ENCODE measurements at places on chromosomes 12 and 14.

DNA sequence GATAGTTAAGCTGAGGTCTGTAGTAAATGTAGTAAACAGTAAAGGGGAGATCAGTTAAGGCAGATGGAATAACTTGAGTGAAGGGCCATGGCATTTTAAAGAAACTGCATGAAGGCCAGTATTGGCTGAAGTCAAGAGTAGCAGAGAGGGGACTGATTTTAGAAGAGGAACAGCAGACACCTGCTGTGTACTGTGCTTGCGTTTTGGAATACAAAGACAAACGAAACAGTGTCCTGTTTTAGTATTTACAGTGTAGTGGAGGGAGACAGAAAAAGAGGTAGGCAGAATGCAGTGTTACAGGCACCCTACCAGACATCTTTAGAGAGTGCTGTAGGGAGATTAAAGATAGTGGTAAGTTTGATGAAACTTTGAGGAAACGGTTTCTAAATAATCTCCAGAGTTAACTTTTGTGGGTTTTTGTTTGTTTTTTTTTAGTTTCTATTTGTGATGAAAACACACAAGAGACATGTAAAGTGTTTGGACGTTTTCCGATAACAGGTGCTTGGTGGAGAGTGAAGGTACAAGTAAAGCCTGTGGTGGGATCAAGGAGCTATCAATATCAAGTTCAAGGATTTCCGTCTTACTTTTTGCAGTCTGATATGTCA, 2.1 kb downstream of the HELB start:
- no peak for DNase-seq

DNA sequence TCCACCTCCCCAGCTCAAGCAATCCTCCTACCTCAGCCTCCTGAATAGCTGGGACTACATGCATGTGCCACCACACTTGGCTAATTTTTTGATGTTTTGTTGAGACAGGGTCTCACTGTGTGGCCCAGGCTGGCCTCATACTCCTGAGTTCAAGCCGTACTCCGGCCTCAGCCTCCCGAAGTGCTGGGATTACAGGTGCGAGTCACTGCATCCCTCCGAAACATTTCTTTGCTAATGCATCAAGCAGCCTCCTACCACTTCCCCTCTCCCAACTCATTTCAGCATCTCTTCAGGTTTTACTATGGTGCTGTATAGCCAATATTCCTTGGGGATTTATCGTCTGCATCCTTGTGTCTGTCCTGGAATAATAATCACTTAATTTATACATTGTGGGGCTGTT, 2.3 kb upstream of the SLC22A17 start:
- DNase-seq, result no peak

GRCh38 chr14:23392613-23393012, 15.5 kb downstream of the MYH6 start:
- DNase-seq, result no peak

GRCh38 chr12:62861586-62861985, 73.4 kb downstream of the PPM1H start:
- no peak for DNase-seq

DNA sequence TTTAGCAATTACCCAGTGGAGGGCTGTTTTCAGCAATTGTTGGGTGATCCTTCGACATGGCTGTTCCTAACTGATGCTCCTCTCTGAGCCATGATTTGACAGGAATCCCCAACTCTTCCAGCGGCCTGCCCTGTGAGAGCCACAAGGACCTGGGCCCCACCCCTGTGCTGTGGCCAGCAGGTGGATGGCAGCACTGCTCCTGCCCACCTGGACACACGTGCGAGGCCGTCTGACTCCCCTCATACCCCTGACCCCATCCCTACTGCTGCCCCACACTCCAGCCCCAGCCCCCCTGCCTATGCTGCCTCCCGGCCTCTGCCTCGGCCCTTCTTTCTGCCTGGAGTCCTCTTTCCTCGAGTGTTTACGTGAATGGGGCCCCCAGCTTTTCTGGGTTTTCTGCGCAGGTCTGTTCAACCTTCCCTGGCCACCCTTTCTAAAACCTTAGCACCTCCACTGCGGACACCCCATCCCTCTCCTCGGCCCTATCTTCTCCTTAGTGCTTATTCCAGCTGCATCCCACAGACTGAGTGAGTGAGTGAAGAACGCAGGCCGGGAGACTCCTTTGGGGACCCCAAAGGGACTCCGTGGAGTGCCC, 111.4 kb downstream of the DICER1 start:
- no peak for DNase-seq

DNA sequence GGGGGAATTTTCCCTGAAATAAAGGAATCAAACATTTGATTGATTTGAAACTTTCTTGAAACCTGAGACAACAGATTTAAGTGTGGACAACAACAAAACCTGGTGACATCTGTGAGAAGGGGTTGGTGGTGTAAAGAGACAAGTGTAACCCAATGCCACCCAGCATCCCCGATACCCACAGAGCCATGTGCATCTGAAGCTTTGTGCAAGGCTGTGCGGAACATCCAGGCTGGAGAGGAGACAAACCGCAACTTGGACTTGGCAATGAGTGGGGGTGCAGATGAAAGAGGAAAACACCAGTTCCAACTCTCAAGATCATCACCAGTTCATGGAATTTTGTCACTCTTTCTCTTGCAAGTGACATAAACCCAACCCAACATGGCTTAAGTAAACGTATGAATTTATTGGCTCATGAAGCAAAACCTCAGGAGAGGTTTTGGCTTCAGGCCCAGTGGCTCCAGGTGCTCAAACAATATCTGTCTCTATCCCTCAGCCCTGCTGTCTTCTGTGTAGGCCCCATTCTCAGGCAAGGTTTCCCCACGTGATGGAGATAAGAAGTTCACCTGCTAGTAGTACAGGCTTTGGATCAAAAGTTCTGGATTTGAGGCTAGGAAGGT, 55.2 kb upstream of the NTF3 start:
- DNase-seq, result no peak

GRCh38 chr12:131095826-131096680, 142.3 kb downstream of the ADGRD1 start:
- DNase-seq, result no peak

DNA sequence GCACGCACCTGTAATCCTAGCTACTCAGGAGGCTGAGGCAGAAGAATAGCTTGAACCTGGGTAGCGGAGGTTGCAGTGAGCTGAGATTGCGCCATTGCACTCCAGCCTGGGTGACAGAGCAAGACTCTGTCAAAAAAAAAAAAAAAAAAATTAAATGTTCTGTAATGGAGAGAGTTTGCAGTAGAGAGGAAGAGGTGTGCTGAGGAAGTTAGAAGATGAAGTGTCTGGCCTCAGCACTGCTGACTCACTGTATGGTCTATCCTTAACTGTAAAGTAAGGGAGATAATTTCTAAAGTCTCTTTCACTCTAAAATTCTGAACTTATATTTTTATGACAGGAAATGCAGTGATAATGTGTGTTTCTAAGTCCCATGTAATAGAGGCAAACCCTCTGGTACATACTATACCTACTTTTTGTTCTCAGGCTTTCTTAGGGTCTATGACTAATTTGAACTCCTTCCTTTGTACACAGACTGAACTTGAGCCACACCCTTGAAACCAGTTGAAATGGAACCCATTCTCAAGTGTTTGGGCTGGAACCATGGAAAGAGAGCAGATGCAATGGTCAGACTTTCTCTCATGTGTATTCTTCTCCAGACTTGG, 278.1 kb upstream of the FAR2 start:
- DNase-seq, result no peak

- DNase-seq, result no peak
Observed at GRCh38 chr12:51128919-51129318, 44.0 kb downstream of the TFCP2 start.

GRCh38 chr14:100536121-100536510, 51.1 kb downstream of the BEGAIN start:
- no peak for DNase-seq

DNA sequence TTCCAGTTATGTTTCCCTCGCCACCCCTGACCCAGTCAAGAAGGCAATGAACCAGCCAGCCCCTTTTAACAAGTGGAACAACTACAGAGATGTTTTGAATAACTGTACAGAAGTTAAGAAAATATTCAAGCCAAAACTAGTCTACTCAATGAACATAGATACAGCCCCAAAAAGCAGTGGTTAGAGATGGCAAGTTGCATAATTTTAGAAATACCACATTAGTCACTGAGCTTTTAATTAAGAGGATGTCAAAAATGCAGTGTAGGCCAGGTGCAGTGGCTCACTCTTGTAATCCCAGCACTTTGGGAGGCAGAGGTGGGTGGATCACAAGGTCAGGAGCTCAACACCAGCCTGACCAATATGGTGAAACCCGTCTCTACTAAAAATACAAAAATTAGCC, 27.2 kb downstream of the PROX2 start:
- DNase-seq, result no peak
